ENCODE measurements at places on chromosomes 13 and 19.

- DNase-seq, result no peak
Observed at GRCh38 chr13:112903071-112903577, 65.9 kb upstream of the MCF2L start.

GRCh38 chr13:24166561-24166960 is 6.0 kb downstream of the SPATA13 start:
- DNase-seq, result no peak

- peak; percentile 4 for DNase-seq
Observed at GRCh38 chr13:40206241-40207000, 460.0 kb downstream of the FOXO1 start.

DNA sequence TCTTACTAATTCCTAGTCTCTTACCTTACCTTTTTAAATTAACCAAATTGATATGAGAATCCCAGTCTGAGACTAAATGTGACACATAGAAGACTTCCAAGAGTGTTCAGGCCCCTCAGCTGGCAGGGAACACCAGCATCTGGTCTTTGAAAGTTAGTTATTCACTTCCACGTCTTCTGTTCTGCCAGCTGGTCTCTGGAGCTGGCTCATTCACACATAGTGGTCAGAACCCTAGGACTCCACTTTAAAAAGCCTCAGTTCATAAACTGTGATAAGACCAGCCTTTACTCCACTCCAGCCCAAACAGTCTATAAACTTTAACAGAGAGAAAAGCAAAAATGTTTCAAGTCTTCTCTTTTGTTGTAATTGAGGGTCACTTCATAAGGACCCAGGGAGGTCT is 263.0 kb downstream of the DCT start:
- DNase-seq, result no peak
